ENCODE measurements at places on chromosomes 6 and 20.

DNA sequence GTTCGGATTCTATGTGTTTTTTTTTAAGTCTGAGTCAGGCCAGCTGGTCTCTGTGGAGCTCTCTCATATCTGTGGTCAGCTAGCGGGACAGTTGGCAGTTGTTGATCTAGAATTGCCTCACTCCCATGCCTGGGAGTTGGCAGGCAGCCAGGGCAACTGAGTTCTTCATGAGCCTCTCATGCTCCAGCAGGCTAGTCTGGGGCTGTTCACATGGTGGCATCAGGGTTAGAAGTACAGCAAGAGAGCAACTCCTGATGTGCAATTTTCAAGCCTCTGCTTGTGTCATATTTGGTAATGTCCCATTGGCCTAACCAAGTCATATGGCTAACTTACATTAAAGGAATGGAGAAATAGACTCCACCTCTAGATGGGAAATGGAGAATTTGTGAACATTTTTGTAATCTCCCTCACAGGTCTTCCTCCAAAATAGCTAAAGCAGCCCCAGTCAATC, 6.7 kb upstream of the IFT52 start:
- DNase-seq: no peak

DNA sequence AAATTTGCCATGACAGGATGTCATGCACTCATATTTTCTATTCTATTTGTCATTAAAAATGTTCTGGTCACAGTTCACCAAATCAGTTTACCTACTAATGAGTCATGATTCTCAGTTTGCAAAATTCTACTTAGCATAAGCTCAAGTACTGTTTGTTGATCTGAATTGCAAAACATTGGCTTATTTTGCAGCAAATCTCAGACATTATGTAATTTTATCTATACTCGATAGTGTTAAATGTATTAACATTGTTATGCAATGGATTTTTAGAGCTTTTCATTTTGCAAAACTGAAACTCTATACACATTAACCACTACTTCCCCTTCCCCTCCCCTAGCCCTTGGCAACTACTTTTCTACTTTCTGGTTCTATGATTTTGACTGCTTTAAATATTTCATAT, 213.8 kb upstream of the ZFP64 start:
- no peak for DNase-seq

DNA sequence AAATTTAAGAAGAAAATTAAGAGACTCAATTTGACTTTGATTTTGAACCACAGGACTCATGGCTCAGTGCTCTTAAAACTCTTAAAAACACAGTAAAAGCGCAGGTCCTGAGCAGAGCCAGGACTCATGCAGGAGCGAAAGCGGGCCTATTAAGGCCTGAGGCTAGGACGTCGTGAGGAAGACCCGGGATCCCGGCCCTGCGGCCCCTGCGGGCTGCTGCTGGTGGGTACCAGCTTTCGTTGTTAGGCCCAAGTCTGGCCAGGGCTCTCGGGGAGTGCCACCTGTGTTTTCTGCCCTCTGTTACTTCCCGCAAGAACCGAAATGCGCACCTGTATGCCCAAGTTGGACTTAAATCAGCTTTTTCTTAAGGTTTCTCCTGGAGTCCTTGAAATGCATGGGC, 3.4 kb upstream of the PAX1 start:
- no peak for DNase-seq

GRCh38 chr20:41139227-41140093, 2.1 kb downstream of the PLCG1 start:
- no peak for DNase-seq

DNA sequence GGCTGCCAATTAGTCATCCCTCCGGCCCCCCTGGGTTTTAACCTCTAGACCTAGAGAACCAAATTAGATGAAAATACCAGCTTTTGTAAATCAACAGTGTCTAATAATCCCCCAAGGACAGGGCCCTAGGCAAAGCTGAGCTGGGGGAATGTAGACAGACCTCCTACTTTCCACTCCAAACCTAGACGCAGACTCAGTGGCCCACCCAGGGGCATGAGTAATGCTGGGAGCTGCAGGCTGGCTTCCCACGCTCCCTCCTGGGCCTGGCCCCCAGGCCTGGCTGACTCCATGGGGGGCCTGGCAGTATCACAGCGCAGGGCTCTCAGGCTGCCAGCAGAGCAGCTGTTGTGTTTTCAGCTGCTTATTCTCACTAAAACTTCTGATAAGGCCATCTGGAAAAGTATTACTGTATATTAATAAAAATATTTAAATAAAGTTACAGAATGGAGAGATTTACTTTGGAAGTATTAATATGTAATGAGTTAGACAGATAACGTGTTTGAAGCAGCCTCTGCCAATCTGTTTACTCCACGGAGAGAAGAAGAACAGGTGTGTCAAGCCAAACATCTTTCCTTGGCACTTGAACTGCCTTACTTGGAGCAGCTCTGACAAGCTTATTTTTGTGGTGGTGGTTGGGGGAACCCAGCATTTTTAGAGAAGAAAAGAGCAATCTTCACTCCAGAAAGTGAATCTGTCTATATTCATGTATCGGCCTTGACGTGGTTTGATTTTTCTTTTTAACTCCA, 144.0 kb upstream of the AGPAT4 start:
- DNase-seq: no peak

DNA sequence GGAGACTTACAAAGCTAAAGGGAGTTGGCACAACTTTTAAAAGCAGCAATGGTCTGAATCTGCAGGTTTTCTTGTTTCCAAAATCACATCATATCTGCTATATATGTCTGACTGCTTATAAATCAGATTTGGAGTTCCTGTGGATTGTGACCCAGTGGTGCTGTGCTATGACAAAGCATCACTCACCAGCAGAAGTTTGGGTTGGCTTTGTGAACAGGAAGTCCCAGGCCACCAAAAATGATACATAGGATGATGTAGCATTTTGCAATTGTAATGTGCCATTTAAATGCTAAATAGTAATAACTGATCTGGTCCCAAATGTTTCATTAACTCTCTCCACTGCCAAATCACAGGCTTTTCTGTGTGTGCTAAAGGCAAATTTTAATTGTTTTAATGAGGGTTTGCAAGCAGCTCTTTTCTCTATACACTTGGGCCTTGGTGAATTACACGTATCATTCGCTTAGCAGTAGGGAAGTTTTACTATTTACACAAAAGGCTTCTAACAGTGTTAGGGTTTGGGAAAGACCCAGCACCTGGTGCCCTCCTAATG, 60.8 kb downstream of the SYNDIG1 start:
- DNase-seq: no peak

DNA sequence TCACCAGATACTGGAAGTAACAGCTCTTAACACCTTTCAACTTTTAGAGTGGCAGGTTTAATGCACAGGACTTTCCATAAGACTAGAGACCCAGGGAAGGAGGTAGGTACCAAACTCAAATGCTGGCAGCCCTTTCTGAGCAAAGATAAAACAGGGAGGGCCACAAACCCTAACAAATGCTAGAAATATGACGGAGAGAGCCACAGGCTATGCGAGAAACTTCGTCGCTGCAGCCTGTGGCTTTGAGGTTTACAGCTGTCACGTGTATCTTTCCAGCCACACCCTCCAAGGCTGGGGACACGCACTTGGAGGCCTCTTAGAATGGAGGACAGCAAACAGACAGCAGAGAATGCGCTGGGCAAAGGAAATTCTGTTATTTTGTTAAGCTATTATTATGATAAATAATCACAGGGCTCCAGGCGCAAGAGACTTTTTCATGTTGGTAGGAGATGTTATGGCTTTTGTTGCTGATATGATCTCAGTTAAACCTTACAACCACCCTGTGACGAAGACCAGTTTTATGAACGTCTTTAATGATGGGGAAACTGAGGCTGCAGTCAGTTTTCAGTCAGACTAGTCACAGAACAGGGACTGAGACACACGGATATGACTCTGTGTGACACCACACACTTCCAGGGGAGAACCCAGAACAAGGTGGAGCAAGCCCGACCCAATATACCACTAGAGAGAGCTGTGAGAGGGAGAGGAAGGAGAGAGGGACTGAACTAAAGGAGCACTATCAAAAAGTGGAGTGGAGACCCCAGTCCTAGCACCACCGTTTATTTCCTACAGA, 2.0 kb downstream of the TRAM2 start:
- DNase-seq: no peak

DNA sequence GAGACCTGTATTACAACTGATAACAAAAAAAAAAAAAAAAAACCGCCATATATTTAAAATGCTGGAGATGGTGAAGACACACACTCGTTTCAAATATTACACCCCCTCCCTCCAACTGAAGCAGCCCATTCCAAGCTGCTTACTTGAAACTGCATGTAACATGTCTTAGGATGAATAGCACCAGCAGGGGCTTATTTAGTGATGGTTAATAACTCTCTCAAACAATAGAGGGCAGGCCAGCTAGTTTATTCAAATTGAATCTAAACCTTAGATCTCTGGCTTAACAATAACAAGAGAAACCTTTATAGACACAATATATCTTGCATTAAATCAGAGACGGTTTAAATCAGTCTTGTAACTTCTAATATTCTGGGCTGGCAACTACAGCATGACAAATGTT, 9.3 kb upstream of the JPH2 start:
- DNase-seq: no peak

GRCh38 chr6:159490298-159490937, 202.6 kb downstream of the SOD2 start:
- no peak for DNase-seq

- DNase-seq: no peak
Observed at GRCh38 chr6:84842525-84843166, 78.2 kb upstream of the TBX18 start.

DNA sequence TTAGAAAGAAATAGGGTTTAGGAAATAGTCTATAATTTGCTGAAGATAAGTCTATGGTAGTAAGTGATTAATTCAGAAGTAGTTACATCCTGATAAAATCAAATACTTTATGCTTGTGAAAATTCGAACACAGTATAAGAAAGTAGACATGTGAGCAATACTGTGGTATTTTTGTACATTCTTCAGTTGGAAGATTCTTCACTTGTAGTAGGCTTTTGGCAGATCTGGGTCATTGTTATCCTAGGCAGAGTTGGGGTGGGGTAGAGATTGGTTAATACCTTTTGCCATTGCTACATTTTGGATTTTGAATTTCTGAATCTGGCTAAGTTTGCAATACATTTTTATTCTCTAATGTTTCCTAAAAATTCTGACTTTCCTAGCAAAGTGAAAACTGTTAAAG, 197.5 kb downstream of the BCKDHB start:
- no peak for DNase-seq

DNA sequence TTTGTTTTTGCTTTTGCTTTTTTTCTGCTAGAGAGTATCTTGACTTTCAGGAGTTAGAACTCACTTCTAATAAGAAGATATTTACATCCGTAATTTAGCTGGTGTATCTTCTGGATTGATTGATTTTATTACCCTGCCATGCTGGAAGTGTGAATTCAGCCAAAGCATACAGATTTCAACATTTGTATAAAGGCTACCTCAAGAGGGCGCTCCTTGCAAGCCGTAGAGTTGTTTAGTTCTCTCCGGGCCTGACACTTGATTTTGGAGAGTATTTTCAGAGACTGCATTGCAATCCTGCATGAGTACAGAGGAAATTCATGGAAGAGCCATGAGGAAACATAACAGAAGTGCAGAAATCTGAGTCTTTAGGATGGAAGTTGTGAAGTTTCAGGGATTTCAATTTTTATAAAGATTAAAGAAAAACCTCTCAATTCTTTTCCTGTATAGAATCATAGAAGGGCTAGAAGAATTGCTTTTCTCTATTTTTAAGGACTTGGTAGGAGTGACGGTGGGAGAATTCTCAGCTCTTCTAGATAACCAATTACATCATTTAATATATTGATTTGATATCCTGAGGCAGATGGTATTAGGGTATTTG, 66.7 kb upstream of the TIAM2 start:
- DNase-seq: peak; percentile 33

DNA sequence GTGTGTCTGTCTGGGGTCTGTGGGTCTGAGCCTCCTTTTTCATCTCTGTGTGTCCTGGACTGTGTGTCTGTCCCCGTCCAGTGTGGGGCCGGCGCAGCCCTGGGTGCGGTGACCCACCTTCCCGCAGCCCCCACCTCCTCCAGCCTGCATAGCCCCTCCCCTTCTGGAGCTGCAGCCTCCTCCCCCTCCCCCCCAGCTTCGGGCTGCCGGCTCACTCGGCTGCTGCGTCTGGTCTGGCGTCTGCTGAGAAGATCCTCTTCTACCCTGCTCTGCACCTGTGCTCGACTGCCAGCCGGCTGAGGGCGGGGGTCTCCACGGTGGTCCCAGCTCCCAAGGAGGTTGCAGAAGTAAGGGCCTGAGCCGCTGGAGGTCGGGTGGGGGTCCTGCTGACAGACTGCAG, 7.6 kb upstream of the LKAAEAR1 start:
- no peak for DNase-seq

GRCh38 chr6:154071711-154072110, 32.7 kb downstream of the OPRM1 start:
- no peak for DNase-seq

DNA sequence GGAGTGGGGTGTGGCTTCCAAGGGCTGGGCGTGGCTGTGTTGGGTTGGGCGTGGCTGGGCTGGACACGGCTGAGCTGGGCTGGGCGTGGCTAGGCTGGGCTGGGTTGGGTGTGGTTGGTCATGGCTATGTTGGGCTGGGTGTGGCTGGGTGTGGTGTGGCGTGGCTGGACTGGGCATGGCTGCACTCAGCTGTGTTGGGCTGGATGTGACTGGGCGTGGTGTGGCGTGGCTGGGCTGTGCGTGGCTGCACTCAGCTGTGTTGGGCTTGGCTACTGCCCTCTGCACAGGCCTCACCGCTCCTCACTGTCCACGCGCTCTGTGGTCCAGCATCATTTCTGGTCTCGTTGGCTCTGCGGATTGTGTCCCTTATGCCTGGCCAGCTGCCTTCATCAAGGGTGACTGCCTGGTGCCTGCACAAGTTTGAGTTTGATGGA, 43.5 kb upstream of the SLCO4A1 start:
- no peak for DNase-seq

DNA sequence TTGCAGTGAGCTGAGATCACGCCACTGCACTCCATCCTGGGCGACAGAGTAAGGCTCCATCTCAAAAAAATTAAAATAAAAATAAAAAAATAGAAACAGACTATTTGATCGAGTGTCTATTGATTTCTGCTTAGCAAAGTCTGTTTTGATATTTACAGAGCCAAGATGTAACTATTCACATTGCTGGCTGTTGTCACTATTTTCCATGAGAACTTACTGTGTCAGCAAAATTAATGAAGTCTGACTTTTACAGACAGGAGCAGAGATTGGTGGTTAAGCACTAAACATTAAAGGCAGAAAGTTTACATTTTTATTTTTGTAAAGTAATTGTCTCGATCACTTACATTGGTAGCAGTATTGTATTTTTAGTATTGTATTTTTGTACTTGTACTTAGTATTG, 85.0 kb upstream of the CCDC28A start:
- DNase-seq: no peak

- DNase-seq: no peak
Observed at GRCh38 chr6:130775411-130776012, 51.7 kb upstream of the SMLR1 start.

GRCh38 chr6:168903613-168904345, 349.9 kb downstream of the THBS2 start:
- DNase-seq: no peak
